ENCODE measurements at places on chromosomes 11 and 22.

GRCh38 chr11:124745835-124746620 is 6.0 kb downstream of the VSIG2 start:
- no peak for DNase-seq

- no peak for DNase-seq
Observed at GRCh38 chr11:30197869-30198268, 32.9 kb upstream of the FSHB start.

- no peak for DNase-seq
Observed at GRCh38 chr22:39267974-39268373, 23.2 kb upstream of the PDGFB start.

- DNase-seq: no peak
Observed at GRCh38 chr11:120326228-120326627, 1.1 kb downstream of the TLCD5 start.

- peak; percentile 37 for DNase-seq
Observed at GRCh38 chr11:119863851-119864601, 135.0 kb upstream of the NECTIN1 start.

GRCh38 chr11:64152841-64153691 is 12.8 kb downstream of the MACROD1 start:
- no peak for DNase-seq

DNA sequence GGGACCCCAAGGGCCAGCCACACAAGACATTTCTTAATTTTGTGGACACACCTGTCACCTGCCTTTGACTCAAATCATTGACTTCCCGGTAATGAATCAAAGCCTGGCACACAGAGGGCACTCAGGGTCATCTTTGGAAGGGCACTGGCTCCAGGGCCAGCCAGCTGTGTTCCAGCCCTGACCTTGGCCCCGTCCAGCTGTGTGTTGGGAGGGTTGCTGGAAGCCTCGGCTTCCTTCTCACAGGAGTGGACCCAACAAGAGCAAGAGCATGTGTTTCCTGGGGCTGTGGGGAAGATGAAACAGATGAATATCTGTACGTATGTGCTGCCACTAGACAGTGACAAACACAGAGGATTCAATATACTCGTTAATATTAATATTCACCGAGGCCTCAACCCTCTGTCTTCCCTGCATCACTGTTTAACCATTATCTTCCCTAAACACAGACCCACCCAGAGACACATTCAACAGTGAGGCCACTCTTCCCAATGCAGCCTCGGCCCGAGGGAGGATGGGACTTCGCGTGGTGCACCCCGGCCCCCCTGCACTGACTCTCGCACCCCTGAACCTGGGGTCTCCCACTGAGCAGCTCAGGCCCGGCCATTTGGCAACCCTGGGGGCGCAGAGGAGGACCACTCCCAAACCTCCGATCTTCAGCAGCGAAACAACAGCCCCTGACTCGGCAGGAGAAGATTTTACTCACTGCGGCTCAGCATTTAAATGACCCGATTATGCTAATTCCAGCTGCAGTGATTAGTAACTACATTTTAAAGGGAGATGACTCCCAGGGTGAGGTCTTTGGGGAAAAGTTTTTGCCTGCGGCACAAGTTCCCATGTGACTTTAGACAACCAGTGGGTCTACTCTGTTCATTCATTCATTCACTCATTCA is 45.7 kb downstream of the PHF21B start:
- DNase-seq: no peak

- DNase-seq: no peak
Observed at GRCh38 chr11:133872160-133872559, 26.8 kb upstream of the SPATA19 start.

DNA sequence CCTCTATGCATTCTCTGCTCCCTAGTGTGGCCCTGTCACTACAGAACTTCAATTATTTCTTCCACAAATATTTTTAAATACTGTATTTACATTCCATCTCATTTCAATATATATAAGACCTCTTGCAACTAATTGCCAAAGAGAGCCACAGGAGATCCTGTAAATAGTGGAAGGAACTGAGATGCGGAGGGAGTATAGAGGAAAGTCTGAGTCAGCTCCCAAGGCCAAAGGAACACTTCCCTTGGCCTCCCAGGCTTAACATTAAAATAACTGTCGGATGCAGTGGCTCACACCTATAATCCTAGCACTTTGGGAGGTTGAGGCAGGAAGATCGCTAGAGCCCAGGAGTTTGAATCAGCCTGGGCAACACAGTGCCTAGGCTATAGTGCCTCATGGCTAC is 31.2 kb downstream of the RBFOX2 start:
- DNase-seq: no peak

- DNase-seq: no peak
Observed at GRCh38 chr22:29477723-29478318, 2.2 kb upstream of the NEFH start.

DNA sequence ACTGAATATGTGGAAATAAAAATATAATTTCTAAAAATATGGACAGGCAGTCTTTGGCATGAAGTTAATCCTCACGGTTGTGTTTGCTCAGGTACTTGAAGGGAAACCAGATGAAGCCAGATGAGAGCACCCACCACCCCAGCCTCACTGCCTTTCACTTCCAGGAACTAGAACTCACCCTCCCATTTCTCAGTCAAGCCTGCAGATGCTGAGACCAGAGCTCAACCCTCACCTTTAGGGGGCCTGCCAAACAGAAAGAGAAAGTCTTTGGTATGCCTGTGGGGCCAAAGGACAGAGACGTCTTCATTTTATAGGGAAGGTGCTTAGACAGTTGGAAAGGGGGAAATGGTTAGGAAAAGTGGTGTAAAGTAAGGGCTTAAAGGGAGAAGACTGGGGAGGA is 252.8 kb upstream of the PLET1 start:
- no peak for DNase-seq

- DNase-seq: no peak
Observed at GRCh38 chr22:37752189-37753087, 55.3 kb upstream of the GCAT start.

DNA sequence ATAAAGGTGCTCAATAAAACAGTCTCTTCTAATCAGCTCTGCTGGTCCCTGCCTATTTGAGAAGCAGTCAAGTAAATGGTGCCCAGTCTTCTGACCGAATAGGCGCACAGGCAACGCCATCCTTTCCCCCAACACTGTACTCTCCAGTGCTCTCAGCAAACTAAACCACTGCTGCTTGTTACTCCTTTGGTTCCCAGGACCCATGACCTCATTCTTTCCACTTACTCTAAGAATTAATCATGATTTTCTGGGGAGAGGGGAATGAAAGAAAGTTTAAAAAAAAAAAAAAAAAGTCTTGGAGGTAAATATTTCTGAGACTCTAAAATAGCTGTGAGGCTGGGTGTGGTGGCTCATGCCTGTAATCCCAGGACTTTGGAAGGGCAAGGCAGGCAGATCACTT is 63.7 kb downstream of the SGSM3 start:
- no peak for DNase-seq

DNA sequence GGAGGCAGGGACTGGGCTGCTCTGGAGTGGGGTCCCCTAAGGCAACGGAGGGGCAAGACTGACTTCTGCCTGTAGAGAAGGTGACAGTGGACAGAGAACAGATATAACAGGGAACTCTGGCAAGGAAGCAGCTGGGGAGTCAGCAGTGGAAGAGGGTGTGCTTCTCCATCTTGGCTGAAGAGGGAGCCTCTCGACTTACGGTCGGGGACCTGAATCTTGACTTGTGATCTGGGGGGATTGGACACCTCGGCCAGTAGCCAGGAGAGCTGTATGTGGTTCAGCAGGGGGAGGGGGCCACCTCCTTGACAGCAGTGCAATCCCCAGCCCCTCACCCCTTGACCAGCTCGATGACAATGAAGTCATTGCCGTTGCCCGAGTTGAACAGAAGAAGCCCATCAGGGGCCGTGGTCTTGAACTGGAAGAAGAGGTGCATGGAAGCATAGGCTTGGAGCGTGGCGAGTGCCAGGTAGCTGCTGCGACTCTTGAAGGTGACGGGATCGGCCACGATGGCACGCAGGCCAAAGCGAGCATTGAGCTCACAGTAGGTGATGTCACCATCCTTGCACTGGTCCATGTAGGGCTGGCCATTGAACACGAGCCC is 60.0 kb downstream of the SLC22A12 start:
- DNase-seq: no peak

- DNase-seq: no peak
Observed at GRCh38 chr11:69877235-69877634, 58.0 kb upstream of the FGF3 start.

DNA sequence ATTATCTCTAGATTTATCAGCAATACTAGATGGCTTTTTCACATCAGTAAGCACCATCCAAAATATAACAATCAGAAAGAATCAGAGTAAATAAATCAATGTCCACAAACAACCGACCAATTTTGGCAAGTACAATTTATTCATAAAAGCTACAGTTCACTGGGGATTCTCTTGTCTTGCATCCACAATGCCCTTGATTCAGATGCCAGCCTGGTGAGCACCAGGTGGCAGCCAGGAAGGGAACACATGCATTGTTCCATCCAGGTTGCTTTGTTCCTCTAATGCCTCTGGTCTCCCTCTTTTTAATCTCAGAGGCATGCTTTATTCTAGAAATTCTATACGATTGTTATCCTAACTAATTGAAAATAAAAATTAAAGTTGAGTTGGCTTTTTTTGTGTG is 242.1 kb upstream of the KIRREL3 start:
- DNase-seq: no peak

DNA sequence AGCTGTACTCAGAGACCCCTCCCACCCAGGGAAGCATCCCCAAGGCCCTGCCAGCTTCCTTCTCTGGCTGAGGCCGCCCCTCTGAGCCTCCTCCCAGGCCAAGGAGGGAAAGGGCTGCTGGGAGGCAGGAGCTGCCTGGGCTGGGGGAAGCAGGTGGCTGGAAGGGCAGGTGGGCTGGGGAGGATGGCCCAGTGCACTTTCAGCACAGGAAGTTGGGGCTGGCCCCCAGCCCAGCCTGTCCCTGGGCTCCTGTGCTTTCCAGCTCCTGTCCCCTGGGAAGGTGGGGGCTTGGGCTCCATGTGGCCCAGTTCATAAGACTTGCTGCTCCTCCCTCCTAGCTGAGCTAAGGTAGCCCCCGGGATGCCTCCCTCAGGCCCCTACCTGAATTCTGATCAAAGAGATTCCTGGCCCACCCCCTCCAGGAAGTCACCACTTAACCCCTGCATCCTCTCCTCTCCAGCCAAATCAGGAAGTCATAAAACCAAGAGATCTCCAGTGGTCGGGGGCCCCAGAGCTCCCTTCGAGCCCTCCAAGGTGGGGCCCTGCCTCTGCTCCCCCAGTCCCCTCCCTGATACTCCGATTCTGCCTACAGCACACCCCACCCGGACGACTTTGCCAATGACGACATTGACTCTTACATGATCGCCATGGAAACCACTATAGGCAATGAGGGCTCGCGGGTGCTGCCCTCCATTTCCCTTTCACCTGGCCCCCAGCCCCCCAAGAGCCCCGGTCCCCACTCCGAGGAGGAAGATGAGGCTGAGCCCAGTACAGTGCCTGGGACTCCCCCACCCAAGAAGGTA is 4.9 kb downstream of the PPP1CA start:
- DNase-seq: no peak

GRCh38 chr11:12284316-12285050 is 92.9 kb upstream of the PARVA start:
- no peak for DNase-seq

- no peak for DNase-seq
Observed at GRCh38 chr11:17735818-17736578, 1.4 kb downstream of the KCNC1 start.

DNA sequence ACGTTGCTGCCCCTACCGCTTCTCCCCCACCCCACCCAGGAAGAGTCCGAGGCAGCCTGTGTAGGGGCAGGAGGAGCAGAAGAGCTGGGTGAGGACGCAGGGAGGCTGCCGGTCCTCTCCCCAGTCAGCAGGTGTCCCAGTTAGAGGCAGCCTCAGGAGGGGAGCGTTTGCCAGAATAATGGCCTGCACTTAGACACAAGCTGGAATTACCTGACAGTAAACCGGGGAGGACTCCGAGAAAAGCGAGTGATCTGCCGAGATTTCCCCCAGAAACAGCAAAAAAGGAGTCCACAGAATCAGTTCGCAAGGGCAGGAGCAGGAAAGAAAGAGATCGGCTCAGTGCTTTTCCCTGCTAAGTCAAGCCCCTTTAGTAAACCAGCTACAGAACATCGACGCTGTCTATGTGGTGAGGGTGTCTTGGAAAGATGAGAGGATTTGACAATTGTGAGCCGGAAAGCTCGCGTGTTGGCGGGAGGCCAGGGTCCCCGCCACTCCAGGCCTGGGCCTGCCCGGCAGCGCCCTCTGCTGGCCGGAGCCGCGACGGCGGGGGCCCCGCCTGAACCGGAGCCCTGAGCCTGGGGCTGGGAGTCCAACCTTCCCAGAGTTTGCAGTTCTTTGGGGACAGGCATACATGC is 17.7 kb upstream of the THRSP start:
- peak; percentile 77 for DNase-seq

- DNase-seq: no peak
Observed at GRCh38 chr11:119515771-119516400, 92.9 kb upstream of the THY1 start.

- no peak for DNase-seq
Observed at GRCh38 chr22:28103596-28103995, 184.5 kb upstream of the PITPNB start.

DNA sequence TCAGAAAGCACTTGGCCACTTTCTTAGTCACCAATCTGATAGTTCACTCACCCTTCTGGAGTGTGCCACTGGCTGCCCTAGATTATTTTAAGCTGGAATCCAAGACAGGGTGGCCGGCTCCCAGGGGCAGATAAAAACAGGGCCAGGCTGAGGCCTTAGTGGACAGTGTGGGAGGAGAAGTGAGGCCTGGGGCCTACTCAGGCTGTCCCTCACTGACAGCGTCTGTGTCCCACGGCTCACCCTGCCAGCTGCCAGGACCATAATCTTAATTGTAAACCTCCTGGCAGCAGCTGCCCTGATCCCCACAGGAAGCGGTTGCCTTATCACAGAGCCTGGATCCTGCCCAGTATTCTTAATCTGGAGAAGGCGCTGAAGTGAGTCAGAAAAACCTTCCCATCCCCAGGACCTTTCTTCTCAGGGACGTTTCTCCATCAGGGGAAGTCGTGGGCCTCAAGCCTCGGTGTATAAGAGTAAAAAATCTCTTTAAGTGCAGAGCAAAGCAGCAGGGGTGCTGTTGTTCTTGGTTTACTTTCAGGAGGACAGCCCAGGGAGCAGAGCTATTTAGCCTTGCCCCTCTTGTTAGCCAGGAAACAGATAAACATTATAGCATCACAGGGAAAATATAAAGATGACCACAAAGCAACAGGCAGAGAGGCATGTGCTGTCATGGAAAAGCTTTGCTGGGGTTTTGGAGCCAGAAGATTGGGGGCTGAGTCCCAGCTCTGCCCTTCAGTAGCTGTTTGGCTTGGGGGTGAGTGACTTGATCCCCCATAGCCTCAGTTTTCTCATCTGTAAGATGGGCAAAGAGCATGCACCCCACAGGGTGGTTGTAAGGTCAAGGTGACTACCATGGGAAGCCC is 39.6 kb downstream of the TSPAN18 start:
- DNase-seq: no peak

DNA sequence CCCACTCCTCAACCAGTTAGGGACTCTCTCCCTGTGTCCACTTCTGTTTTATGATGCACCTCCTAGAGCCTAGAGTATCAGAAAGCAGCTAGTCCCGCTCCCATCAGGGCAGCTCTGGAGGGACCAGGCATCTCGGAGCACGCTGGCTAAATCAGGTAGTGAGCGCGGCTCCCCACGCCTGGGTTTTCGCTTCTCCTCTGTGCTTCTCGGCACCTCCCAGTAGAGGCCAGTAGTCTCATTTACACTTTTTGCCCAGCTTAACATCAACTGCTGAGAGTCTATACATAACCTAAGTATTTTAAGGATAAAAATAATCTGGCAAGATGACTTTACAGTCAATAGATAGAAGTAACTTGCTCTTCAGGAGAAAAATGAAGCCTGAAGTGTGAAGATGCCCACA is 473.8 kb downstream of the OPCML start:
- DNase-seq: no peak

GRCh38 chr11:62048100-62048499 is 75.7 kb upstream of the INCENP start:
- no peak for DNase-seq

Data from renal pelvis (tissue), 12 donors.